ENCODE measurements at places on chromosomes 3 and 15.

GRCh38 chr3:157128771-157129681 is 30.9 kb downstream of the CCNL1 start:
- no peak for DNase-seq

- no peak for DNase-seq
Measured at GRCh38 chr3:20857636-20858035, 671.6 kb upstream of the SGO1 start.

DNA sequence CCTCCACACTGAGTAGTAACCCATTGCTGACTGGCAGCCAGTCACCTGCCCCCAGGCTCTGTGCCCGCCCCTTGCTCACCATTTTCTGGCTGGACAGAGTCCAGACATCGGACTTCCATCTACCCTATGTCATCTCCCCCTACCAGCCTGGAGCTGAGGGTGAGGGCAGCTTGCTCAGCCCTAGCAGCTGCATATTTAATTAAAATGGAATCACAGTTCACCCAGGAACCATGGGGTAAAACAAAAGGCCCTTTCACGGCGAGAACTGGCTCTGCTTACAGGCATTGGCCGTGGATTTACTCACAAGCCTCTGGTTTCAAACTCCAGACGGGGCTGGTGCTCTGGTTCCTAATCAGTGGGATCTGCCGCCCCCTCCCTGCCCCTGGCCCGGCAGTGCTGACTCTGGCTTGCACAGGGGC is 94.9 kb upstream of the ATP2B2 start:
- DNase-seq, result no peak

DNA sequence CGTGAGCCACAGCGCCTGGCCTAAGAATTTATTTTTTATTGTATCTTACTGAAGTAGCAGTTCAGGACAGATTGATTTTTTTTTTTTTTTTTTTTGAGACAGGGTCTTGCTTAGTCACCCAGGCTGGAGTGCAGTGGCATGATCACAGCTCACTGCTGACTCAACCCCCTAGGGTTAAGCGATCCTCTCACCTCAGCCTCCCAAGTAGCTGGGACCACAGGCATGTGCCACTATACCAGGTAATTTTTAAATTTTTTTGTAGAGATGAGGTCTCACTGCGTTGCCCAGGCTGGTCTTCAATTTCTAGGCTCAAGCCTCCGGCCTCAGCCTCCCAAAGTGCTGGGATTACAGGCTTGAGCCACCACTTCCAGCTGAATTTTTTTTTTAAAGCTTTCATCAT is 99.8 kb upstream of the HERC1 start:
- no peak for DNase-seq

- DNase-seq, result no peak
Measured at GRCh38 chr3:140420621-140421357, 257.1 kb upstream of the TRIM42 start.

DNA sequence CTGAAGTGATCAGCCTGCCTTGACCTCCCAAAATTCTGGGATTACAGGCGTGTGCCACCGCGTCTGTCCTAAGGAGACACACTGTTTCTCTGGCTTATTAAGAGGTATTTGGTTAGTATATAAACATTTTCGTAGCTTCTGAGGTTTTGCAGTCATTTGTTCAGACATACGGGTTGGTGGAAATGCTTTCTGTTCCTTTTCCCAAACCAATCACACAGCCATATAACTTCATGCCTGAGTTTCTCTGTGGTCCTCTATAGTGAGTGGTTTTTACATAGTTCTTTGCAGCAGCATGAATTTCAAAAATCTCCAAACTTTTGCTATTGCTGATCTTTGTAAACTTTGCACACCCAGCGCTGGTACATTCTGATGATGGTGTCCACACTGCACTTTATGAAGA is 100.5 kb downstream of the AKAP13 start:
- DNase-seq, result no peak

- DNase-seq, result no peak
Measured at GRCh38 chr3:152050903-152051302, 177.5 kb downstream of the SUCNR1 start.

DNA sequence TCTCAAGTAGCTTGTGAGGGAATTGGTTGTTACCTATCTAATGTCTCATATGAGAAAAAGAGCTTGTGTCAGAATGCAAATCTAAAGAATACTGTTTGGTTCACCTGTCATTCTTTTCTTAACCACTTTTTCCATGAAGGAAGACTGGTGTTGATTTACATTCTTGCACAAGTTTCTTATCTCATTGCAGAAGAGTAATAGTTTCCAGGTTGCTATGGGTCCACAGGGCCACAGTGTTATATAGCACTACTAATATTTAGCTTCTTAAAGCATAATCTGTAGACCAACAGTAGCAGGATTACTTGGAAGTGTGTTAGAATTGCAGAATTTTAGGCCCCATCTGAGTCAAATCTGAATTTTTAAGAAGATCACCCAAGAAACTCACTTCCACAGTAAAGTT is 697.5 kb downstream of the GBE1 start:
- no peak for DNase-seq
